Lower lobe of right lung (tissue), 2 donors: ENCODE measurements at places on chromosomes 1 and 21.
A peak's percentile ranks its signal among the peaks of the same experiment; 100 is the strongest.

GRCh38 chr1:160369087-160369486, 2.2 kb downstream of the NHLH1 start:
- DNase-seq, result no peak

GRCh38 chr1:234724516-234725176, 114.7 kb upstream of the IRF2BP2 start:
- DNase-seq, result peak; percentile 78

DNA sequence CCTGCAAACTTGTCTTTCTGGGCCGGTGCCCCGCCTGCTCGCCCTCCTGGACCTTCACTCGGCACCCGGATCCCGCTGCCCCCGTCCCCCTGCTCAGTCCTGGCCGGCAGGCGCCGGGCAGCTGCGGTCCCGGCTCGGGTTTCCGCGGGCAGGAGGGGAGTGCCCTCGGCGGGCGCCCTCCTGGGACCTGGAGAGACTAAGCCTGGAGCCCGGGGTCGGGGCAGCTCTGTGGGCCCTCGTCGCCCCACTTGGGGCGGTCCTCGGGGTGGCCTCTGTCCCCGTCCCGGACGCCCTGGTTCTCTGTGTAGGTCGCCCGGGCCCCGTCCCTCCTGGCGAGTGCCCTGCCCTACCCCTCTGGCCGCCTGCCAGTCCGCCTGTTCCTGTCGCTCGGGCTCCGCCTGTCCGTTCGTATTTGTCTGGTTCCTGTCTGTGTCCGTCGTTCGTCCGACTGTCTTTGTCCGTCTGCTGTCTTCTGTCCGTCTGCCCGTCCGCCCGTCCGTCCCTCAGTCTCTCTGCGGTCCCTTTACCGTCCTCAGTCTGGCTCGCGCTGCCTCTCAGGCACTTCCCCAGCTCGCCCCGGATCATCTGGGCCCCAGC, 490 bp downstream of the SERINC2 start:
- peak; percentile 89 for DNase-seq

- no peak for DNase-seq
These were observed 221.8 kb upstream of the CHRM3 start for GRCh38 chr1:239164451-239165180.

GRCh38 chr1:209688746-209689234, 13.6 kb downstream of the G0S2 start:
- DNase-seq, result no peak

DNA sequence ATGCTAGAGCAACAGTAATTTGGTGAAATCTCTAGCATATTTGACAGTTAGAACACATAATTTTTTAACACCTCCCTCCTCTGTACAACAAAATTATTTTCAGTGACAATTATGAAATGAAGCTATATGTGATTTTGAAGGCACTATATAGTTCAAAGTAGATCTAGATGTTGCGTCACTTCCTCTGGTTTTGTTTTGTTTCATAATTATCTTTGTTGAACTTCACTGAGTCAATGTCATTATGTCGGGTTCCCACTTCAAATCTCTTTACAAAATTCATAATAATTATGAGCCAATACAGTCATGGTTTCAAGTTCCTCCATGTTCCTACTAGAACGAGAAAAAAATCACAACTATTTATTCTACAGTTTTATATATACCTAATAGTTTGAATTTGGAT, 254.8 kb upstream of the PLXNA2 start:
- DNase-seq, result no peak

- no peak for DNase-seq
These were observed 48.2 kb upstream of the EPB41 start for GRCh38 chr1:28865997-28866650.

DNA sequence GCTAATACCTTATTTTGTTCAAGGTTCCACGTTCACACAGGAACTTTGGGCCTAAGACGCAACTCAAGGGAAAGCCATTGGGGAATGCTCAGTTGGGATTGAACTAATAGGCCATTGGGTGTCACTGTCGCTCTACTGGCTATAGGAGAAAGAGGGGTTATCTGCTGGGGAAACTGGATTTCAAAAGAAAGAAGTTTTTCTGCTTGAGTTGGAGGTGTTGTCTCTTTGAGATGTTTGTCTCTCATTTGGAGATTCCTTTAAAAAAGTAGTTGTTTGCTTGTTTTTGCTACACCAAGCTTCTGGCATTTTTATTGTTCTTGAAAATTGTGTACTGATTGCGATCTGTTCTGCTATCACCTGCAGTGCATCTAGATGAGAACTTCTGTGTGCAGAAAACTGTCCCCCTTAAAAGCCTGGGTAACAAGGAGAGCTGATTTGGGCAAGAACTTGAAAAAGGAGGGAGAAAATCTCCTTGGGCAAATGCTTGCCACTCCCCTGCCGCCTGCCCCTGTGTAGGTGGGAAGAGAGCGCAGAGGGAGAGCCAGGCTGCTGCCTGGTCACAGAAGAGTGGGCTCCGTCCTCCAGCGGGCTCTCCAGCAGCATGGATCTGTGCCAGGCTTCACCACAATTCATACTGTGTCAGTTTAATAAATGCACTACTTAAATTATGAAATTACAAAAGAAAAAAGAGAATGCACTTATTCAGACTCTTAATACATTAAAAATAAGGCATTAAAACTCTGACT, 39.9 kb downstream of the PEX14 start:
- no peak for DNase-seq

DNA sequence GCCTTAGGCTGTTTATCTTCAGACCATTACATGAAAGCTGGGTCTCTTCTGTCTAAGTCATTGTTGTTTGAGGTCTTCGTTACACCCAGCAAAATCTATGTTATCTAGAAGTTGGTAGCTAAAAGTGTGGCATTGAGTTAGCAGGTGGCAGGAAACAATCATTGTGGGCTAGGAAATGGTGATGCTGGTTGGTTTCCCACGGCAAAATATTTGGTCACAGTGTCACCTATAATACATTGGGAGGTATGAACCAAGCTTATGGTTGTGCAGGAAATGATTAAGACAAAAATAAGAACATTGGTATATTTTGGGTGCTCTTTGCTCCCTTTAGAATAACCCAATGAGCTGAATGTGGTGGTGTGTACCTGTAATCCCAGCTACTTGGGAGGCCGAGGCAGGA, 169.7 kb downstream of the TRIM33 start:
- no peak for DNase-seq

DNA sequence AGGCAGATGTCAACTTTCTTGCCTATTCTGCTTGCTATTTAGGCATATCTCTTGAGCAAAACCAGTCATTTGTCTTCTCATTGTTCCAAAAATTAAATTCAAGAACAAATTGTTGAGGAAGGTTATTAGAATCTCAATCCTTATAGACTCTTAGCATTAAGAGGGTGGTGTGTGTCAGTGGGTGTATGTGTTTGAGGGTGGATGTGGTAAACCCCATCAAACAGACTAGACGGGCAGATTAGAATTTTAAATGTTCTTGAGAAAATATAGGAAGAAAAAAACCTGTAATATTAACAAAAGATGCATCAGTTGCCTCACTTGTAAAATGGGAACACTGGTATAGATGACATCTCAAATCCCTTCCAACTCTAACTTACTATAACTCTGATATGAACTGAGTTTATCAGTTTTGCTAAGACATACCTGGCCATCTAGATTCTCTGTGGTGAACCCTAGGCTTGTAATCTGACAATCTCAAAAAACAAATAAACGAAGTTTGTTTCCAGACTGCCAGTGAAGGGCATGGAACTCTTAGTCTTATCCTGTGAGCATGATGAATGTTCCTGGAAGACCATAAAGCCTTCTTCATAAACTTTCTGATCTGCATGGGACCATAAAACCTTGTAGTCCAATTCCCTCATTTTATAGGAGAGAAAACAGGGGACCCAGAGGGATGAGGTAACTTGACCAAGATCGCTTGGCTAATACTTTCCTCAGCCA, 176.3 kb upstream of the SGIP1 start:
- DNase-seq, result no peak

- no peak for DNase-seq
These were observed 60.4 kb downstream of the ALG14 start for GRCh38 chr1:95012389-95012788.

DNA sequence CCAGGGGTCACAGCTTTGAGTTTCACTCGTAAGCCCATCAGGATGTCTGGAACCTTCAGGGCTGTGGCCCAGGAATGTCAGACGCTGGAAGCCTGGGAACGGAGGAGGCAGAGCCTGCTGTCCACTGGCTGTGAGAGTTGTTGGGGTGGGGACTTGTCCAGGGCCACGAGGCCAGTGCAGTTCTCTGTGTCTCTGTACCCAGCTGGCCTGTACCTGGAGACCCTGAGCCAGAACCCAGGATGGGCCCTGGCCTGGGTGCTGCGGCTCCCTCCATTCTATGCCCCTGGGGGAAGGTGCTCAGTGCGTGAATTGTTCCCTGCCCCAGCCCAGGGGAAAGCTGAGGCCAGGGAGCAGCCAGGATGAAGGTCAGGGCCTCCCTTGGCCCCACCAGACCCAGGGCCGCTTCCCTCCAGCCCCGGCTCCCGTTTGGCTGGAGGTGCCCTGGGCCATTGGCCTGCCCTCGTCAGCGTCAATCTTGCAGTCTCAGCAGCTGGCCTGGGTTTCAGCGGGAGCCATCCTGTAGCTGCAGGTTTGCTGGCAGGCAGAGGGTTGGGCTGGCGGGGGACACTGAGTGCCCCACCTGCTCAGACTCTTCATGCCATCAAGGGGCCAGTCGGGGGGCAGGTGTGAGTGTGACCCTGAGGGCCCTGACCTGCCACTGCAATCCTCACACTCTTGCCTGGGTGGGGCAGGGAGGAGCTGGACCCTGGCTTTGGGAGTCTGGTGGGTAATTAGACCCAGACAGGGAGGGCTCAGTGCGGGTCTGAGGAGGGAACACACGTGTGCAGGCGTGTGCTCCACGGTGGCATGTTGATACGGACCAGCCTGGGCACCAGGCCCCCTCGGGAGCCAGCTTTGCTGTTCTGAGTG, 724 bp upstream of the CALML6 start:
- no peak for DNase-seq

GRCh38 chr1:39625462-39626273, 13.8 kb downstream of the HEYL start:
- peak; percentile 66 for DNase-seq

DNA sequence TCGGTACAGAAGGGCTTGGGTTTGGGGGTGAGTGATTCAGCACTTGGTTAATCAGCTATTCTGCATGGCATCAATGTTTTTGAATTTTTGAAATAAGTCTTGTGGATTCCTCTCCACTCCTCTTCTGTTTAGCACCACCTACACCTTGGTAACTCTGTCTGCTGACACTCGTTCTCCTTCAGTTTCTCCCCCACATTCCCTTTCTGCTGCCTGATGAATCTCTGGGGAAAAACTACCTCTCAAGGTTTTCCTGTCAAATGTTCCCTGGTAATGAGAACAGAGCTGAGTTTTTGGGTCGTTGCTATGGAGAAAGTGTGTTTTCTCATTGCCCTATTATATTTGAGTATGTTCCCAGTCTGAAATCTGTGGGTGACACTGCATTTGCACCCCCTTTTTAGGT, 108.2 kb downstream of the GABPA start:
- no peak for DNase-seq

DNA sequence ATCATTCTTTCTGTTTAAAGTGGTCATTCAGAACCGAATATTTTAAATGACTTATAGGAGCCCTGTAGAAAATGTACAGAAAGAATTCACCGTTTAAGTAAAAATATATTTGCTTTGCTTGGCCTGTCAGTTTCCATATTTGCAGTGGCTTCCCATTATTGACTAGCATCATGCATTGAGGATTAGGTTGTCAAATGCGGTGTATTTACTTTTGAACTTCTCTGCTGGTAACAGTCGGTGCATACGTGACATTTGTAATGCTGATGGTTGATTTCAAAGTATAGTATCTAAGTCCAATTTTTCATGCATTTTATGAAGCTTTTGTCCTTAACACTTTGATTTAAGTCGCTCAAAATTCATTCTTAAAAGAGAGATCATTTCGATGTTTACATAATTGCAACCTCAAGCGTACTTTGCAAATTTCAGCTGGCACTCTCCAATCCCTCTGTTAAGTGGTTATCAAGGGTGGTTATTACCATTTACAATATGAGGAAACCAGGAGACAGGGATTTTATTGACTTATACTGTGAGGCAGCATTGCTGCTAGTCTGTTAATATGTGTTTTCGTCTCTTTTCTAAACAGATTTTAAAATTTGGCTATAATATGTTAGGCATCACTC, 201.6 kb downstream of the SDCCAG8 start:
- no peak for DNase-seq

DNA sequence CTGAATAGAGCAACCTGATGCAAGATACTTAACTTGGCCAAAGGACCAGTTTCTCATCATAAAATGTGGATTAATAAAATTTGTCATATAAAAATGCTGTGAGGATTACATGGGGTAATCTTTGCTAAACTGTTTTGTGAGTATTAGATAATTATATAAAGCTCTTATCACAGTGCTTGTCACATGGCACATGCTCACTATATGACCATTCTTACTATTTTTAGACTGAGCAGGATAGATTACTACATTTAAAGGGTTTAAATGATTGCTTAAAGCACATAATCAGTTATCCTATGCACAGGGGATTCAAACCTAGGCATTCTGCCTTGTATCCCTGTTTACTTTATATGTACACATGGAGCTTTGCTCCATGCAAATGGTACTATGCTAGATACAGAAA, 82.9 kb upstream of the COL24A1 start:
- DNase-seq, result no peak

DNA sequence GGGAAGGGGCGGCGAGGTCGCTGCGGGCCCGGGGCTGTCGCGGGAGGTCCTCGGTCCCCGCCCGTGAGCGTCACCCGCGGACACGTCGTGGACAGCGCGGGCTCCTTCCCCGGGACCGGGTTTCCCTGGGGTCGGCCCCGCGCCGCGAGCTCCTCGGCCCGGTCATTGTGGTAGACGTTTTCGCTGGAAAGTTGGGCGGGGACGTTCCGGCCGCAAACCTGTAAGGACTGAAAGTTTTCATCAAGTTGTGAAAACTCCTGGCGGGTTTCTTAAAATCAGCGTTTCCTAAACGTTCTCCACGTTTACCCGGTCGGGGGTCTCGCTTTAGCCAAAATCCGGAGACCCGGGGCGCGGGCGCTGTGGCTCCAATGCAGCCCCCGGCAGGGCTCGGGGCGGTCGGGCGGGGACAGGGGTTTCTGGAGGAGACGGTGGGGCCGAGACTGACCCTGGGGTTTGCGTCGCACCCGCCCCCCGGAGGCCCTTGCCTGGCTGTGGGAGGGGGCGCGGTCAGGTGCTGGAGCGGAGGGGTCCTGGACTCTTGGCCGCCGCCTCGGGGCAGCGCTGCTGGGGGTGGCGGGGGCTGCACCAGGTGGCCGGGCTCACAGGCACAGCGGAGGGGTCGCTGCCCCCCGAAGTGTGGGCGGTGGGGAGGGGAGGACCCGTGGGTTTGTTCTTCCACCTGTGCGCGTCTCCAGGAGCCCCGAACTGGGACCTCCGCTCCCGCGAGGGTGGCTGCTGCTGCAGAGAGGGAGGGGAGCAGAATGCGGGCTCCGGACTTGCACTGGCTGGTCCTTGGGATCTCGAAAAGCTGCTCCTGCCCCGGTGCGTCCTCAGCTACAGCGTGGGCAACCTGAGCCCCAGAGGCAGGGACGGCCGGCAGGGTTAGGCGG, 827 bp downstream of the PRKCZ start:
- DNase-seq, result no peak

- no peak for DNase-seq
These were observed 544.2 kb downstream of the RWDD3 start for GRCh38 chr1:95778217-95778616.

DNA sequence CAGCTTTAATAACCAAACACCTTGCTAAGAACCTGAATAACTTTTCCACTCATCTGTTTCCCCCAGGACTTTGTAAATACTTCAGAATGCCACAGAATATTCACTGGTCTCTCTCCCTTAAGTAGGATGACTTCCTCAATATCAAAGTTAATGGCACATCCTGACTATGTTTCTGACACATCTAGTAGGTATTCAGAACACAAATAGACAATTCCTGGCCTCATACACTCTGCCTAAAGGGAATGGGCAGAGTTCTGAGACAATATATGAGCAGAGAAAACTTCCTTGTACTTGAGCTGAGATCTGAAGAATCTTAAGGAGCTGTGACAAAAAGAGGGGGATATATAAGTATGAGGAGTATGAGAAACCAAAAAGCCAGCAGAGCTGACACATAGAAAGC, 34.8 kb downstream of the ANKRD13C start:
- DNase-seq, result no peak
